ENCODE measurements at places on chromosomes 3 and 15.

DNA sequence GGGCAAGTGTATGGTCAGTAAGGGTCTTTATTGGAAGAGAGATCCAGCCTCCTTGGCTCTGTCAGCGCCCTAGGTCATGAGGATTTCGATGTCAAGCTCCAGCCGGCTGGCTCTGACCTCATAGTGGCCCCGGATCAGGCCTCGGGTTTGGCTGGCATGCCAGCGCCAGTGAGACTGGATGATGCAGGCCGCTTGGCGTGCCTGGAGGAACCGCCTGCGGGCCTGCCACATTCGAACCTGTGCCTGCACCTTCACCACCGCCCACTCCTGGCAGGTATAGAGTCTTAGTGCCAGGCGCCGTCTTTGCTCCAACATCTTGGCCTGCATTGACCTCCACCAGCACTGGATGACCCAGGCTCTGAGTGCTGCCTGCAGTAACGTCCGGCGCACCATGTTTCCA is 483 bp downstream of the IQCF6 start:
- no peak for DNase-seq

GRCh38 chr3:18046131-18046915 is 303.9 kb upstream of the TBC1D5 start:
- peak; percentile 4 for DNase-seq

DNA sequence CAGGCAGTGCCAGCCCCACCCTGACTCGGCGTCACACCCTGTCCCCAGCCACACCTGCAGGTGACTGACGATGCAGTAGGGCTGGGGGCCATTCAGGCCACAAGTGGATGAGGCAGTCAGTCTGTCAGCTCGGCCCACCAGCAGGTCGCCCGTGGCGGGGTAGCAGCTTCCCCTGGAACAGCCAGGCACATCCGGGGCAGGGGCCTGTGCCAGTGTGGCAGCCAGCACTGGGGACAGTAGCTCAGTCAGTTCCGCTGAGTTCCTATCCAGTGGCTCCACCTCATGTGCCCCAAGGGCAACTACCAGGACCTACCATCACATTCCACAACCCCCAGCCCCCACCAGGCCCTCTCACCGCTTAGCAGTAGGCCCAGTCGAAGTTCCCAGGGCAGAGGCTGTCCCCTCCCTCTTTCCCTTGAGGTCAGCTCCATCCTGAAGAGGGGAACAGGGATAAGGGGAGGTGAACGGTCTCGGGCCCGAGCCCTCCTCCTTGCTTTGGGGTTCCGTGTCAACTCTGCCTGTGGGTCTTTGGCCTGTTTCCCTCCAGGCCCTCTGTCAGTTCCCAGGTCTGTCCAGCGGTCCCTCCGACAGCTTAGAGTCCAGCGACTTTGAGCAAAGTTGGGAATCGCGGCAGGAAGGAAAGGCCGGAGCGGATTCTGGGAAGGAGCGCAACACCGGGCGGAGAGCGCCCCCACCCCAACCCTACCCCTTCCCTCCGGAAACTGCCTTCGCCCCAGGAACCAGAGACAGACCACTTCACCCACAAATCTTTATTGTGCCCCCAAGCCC is at the start of gene LAMB2:
LAMB2 (minus strand) TSS at position 614 of the 789 bp plus-strand sequence; CDS start at position 431, 183 bp downstream.
- DNase-seq = peak; percentile 35

DNA sequence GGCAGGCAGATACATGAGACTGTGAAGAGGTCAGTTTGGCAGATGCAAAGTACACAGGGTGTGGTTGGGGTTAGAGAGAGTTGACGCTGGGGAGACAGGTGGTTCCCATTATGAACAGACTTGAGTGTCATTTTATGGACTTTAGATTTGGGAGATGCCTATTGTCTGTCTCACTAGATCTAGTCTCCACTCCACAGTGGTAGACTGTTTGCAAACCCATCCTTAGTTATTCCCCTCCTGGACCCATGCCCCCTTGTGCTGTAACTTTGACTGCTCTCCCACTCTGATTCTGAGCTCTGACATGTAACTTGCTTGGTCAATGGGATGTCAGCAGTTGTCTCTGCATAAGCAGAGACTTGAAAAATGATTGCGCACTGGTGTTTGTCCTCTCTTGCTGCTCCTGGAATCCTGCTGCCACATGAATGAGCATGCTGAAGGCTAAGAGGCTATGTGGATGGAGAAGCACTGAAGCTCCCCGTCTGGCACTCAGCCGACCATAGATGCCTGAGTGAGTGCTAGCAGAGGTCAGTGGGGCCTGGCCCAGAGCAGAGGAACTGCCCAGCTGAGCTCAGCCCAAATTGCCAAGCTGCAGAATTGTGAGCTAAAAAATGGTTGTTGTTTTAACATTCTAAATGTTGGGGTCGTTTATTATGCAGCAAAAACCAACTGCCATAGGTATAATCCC is 88.2 kb downstream of the FAM43A start:
- no peak for DNase-seq

DNA sequence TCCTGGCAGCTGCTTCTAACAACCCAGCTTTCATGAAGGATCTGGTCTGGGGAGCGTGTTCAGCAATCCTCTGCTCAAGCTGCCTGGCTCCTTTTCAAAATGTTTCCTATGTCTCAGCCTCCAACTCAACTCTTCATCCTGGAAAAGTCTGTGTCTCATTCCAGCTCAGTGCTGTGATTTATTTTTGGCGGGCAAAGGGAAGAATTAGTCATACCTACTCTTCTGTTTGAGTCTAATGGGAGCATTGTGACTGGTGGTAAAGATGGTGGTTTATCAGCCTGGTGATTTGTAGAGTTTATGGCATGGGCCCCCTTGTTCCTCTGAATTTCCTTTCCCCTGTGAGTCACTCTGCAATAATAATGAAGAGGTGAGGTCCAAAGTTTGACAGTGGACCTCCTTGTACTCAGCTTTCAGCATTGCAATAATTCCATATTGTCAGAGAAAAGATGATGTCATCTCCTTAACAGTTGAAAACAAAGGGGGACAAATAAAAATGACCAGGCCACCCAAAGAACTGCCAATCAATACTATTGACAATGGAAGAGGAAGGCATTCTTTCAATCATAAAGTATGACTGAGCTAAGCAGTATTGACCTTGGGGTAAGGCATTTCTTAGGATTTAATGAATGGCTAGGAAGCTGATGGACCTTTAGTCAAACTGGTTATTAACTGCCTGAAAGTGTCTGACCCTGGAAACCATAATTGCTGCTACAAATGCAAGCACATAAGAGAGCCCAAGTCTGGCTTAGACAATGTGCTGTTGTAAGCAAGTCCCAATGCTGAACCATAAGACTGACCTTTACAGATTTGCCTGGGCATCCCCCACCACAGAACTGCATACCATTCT is 204.7 kb upstream of the MCTP2 start:
- DNase-seq = peak; percentile 89
